ENCODE measurements at places on chromosomes 5 and 9. TPM values are rescaled to one million over a fixed set of nuclear protein-coding genes. Genes with fewer than 3 reads are reported as not detected.

GRCh38 chr5:1378866-1379659 lies 34.2 kb upstream of the CLPTM1L start:
- peaks cover 22% of the 10 kb centered on the region for H3K27me3 ChIP-seq
- no peak overlapping the region for H3K4me3 ChIP-seq
- no peak overlapping the region for H3K27ac ChIP-seq

- H3K4me3 ChIP-seq = no peak overlapping the region
- no peak overlapping the region for H3K27ac ChIP-seq
- peaks cover 26% of the 10 kb centered on the region for H3K27me3 ChIP-seq
- peaks cover 31% of the 10 kb centered on the region for H3K4me1 ChIP-seq
- no peaks in the 10 kb centered on the region for H3K36me3 ChIP-seq
These were observed 87.6 kb upstream of the COL5A1 start for GRCh38 chr9:134553996-134554372.

GRCh38 chr9:69139596-69139995 lies 34.5 kb upstream of the TJP2 start:
- H3K27me3 ChIP-seq = no peaks in the 10 kb centered on the region
- H3K36me3 ChIP-seq = no peaks in the 10 kb centered on the region
- no peaks in the 10 kb centered on the region for H3K4me1 ChIP-seq
- DNase-seq = no peak
- H3K4me3 ChIP-seq = no peak overlapping the region

- H3K4me1 ChIP-seq = no peaks in the 10 kb centered on the region
- H3K4me3 ChIP-seq = no peak overlapping the region
- H3K36me3 ChIP-seq = no peaks in the 10 kb centered on the region
- H3K27ac ChIP-seq = no peak overlapping the region
- DNase-seq = no peak
These were observed 235.7 kb downstream of the HTR1A start for GRCh38 chr5:63726496-63726895.

DNA sequence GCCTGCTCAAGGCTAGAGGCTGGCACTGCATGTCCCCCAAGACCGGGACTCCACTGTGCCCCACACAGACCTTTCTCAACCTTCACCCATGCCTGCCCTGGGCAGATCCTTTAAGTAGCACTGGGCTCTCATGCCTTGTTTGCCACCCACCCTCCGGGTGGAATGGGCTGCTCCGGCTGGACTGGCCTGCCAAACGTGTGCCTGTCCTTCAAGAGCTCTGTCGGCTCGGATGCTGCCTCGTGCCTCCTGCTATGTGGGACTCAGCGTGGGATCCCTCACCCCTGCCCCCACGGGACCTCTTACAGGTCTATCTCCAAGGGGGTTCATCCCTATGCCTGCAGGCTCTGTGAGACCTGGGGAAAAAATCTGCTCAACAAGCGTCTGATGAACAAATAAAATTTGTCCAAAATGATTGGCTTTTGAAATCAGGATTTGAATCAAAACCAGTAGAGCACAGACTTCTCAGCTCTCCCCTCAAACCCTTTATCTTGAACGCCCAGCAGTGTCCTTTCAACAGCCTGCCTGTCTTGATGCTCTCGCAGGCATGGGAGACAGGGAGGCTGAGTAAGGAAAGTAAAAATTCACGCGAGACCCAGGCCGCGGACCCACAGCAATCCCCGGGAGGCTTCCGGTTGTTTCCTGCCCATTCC lies 56.3 kb downstream of the CRB2 start:
- H3K27me3 ChIP-seq = no peaks in the 10 kb centered on the region
- H3K4me3 ChIP-seq = no peak overlapping the region
- no peak overlapping the region for H3K27ac ChIP-seq
- H3K36me3 ChIP-seq = peaks cover 3% of the 10 kb centered on the region
- H3K4me1 ChIP-seq = peaks cover 3% of the 10 kb centered on the region

GRCh38 chr5:7910738-7911428 lies 41.9 kb downstream of the MTRR start:
- peaks cover 20% of the 10 kb centered on the region for H3K36me3 ChIP-seq
- no peak for DNase-seq
- H3K4me3 ChIP-seq = no peak overlapping the region
- H3K27me3 ChIP-seq = no peaks in the 10 kb centered on the region

GRCh38 chr9:116045083-116045482 lies 108.5 kb upstream of the PAPPA start:
- no peak for DNase-seq
- H3K27ac ChIP-seq = no peak overlapping the region
- no peak overlapping the region for H3K4me3 ChIP-seq
- H3K27me3 ChIP-seq = no peaks in the 10 kb centered on the region
- H3K36me3 ChIP-seq = no peaks in the 10 kb centered on the region
- H3K4me1 ChIP-seq = no peaks in the 10 kb centered on the region

- no peak overlapping the region for H3K27ac ChIP-seq
- peaks cover 5% of the 10 kb centered on the region for H3K4me1 ChIP-seq
- H3K36me3 ChIP-seq = no peaks in the 10 kb centered on the region
- DNase-seq = no peak
- H3K4me3 ChIP-seq = no peak overlapping the region
These were observed 19.7 kb upstream of the CSF1R start for GRCh38 chr5:150105928-150106615.

- H3K27me3 ChIP-seq = no peaks in the 10 kb centered on the region
- no peak overlapping the region for H3K27ac ChIP-seq
- DNase-seq = peak; percentile 60
- H3K4me1 ChIP-seq = peaks cover 10% of the 10 kb centered on the region
- H3K36me3 ChIP-seq = no peaks in the 10 kb centered on the region
These were observed 914 bp upstream of the CD72 start for GRCh38 chr9:35618854-35619799.

GRCh38 chr9:71886015-71886414 lies 25.0 kb downstream of the ABHD17B start:
- H3K27me3 ChIP-seq = no peaks in the 10 kb centered on the region
- H3K4me3 ChIP-seq = no peak overlapping the region
- no peak overlapping the region for H3K27ac ChIP-seq
- H3K36me3 ChIP-seq = no peaks in the 10 kb centered on the region
- DNase-seq = no peak

DNA sequence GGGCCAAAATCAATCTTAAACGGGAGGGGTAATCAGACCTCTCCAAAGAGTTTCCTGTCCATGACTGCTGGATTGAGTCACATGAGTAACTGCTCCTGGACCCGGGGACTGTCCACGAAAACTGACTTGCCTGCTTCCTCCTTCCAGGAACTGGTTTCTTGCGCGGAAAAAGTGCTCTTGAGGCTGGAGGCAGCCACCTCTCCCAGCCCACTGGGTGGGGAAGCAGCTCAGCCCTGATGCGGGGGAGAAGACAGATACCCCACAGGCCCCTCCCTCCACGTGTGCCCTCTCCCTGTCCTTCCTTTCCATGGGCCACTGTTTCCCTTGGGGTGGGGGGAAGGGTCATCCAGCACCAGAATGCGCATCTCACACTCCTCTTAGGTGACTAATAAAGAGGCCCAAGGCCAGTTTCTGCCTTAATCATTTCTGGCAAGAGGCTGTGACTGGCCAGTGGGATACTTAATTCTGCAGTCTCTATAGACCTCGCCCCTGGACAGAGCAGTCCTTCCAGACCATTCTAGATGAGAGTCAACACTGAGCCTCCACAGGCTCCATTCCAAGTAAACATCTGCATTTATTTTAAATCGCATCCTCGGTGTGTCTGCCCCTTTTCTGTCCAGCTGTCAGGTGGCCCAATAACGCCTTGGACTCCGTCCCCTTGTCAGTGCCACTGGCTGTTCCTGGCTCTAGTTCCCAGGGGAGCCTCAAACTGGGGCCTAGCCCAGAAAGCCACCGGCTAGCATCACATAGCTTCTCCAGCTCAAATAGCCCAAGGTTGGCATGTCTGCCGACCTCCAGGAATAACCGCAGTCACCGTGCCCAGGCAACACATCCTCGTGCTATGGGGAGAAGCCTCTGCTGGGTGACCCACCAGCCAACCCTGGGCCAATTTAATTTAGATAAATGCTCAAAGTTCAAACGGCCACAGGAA lies 12.0 kb downstream of the REXO4 start:
- no peaks in the 10 kb centered on the region for H3K4me1 ChIP-seq
- H3K27me3 ChIP-seq = no peaks in the 10 kb centered on the region
- no peak overlapping the region for H3K27ac ChIP-seq
- no peak overlapping the region for H3K4me3 ChIP-seq

DNA sequence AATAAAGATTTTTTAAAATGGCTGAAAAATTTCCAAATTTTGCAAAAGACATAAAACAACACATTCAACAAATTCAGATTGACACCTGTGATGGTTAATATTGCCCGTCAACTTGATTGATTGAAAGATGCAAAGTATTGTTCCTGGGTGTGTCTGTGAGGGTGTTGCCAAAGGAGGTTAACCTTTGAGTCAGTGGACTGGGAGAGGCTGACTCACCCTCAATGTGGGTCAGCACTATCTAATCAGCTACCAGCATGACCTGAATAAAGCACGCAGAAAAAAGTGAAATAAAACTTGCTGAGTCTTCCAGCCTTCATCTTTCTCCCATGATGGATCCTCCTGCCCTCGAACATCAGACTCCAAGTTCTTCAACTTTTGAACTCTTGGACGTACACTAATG lies 868.0 kb upstream of the CTNND2 start:
- no peaks in the 10 kb centered on the region for H3K27me3 ChIP-seq
- H3K36me3 ChIP-seq = no peaks in the 10 kb centered on the region
- DNase-seq = no peak
- no peaks in the 10 kb centered on the region for H3K4me1 ChIP-seq
- no peak overlapping the region for H3K27ac ChIP-seq
- H3K4me3 ChIP-seq = no peak overlapping the region

GRCh38 chr9:90287567-90288274 lies 354.9 kb downstream of the DIRAS2 start:
- H3K4me1 ChIP-seq = no peaks in the 10 kb centered on the region
- H3K27ac ChIP-seq = no peak overlapping the region
- no peak overlapping the region for H3K4me3 ChIP-seq

GRCh38 chr9:18676525-18676924 lies 202.6 kb downstream of the ADAMTSL1 start:
- no peak overlapping the region for H3K4me3 ChIP-seq
- H3K27ac ChIP-seq = no peak overlapping the region
- no peaks in the 10 kb centered on the region for H3K27me3 ChIP-seq
- peaks cover 4% of the 10 kb centered on the region for H3K4me1 ChIP-seq

DNA sequence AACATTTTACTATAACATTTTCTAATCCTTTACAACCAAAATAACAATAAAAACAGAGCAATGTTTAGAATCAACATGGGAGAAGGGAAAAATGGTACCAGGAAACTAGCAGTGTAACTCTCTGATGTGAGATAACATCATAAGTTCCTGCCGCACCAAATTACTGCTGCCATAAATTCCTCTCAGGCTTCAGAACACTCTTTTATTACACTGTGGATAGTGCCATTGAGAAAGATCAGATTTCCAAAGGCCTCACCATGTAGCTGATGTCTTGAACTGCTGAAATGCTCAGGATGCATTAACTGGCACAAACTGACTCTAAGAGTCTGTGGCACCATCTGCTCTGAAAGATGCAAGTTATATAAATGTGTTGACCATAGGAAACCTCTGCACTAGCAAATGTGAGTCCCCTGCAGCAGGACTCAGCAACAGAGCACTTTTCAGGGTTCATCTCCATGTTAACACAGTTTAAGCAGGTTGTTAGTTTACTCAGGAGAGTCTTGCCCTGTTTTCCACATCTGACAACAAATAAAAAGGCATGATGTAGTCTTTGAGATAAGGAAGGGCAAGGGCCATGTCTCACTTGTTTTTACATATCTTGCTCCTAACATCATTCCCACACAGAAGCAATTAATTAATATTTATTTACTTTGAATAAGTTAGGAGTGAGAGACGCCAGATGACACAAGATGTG lies 218.1 kb downstream of the CETN3 start:
- H3K4me1 ChIP-seq = no peaks in the 10 kb centered on the region
- DNase-seq = no peak
- H3K27me3 ChIP-seq = no peaks in the 10 kb centered on the region
- H3K27ac ChIP-seq = no peak overlapping the region
- no peak overlapping the region for H3K4me3 ChIP-seq

- no peak overlapping the region for H3K4me3 ChIP-seq
- H3K4me1 ChIP-seq = peaks cover 59% of the 10 kb centered on the region
- peaks cover 16% of the 10 kb centered on the region for H3K36me3 ChIP-seq
- no peaks in the 10 kb centered on the region for H3K27me3 ChIP-seq
These were observed 35.5 kb downstream of the BICD2 start for GRCh38 chr9:92728831-92729734.

DNA sequence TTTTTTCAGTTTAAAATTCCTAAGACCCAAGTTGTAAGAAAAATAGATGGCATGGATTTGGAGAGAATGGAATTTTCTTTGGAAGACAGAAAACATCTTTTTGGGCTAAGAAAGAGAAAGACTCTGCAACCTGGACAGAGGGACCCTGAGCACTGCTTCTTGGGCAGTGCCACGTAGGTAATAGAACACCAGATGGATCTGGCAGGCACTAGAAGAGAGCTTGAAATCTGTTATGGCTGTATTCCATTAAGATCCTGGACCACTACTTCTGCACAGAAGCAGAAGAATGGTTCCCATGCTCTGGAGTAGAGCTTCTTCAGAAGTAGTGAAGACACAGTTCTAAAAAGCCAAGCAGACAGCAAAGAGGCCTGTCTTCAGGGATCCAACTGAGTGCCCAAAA lies 306.4 kb upstream of the CD180 start:
- no peak overlapping the region for H3K4me3 ChIP-seq
- H3K27me3 ChIP-seq = no peaks in the 10 kb centered on the region
- H3K36me3 ChIP-seq = no peaks in the 10 kb centered on the region
- DNase-seq = no peak

- no peaks in the 10 kb centered on the region for H3K36me3 ChIP-seq
- peak overlapping the region; percentile 88 for H3K4me3 ChIP-seq
- H3K4me1 ChIP-seq = peaks cover 50% of the 10 kb centered on the region
- DNase-seq = no peak
- no peak overlapping the region for H3K27ac ChIP-seq
- H3K27me3 ChIP-seq = no peaks in the 10 kb centered on the region
These were observed 1.1 kb downstream of the GALNT10 start for GRCh38 chr5:154191467-154192261.

- DNase-seq = no peak
- no peaks in the 10 kb centered on the region for H3K27me3 ChIP-seq
- H3K4me3 ChIP-seq = no peak overlapping the region
- H3K36me3 ChIP-seq = no peaks in the 10 kb centered on the region
- no peak overlapping the region for H3K27ac ChIP-seq
These were observed 274.3 kb downstream of the ISL1 start for GRCh38 chr5:51657340-51658240.

GRCh38 chr9:33415501-33416038 lies 13.2 kb upstream of the AQP7 start:
- H3K4me3 ChIP-seq = no peak overlapping the region
- peak; percentile 90 for DNase-seq
- peak overlapping the region; percentile 86 for H3K27ac ChIP-seq
- no peaks in the 10 kb centered on the region for H3K36me3 ChIP-seq

GRCh38 chr5:93874080-93874479 lies 132.7 kb upstream of the POU5F2 start:
- H3K4me1 ChIP-seq = no peaks in the 10 kb centered on the region
- H3K36me3 ChIP-seq = no peaks in the 10 kb centered on the region
- no peaks in the 10 kb centered on the region for H3K27me3 ChIP-seq
- no peak overlapping the region for H3K4me3 ChIP-seq
- H3K27ac ChIP-seq = no peak overlapping the region

GRCh38 chr9:102237520-102237919 lies 499.1 kb upstream of the GRIN3A start:
- no peak overlapping the region for H3K4me3 ChIP-seq
- H3K4me1 ChIP-seq = no peaks in the 10 kb centered on the region
- no peak for DNase-seq
- H3K27ac ChIP-seq = no peak overlapping the region

CD180 gene
- 0.32 TPM for total RNA-seq

DMRTA1 gene
- 0.11 TPM for total RNA-seq

MCC gene
- total RNA-seq = 105 TPM

FCN2 gene
- total RNA-seq = 1.4 TPM

PPP2R2B gene
- 1.5 TPM for total RNA-seq

MSH3 gene
- 11.2 TPM for total RNA-seq

Data from suprapubic skin (tissue), 4 donors.